Umbilical cord (tissue), 2 donors: ENCODE measurements at places on chromosomes 6 and 20. TPM values are rescaled to one million over a fixed set of nuclear protein-coding genes. Genes with fewer than 3 reads are reported as not detected.

IL20RA gene
- 5.1 TPM for total RNA-seq

TRIM40 gene
- 0.48 TPM for total RNA-seq

RRAGD gene
- 9.6 TPM for total RNA-seq

TNFRSF6B gene
- not detected for total RNA-seq

TRIM10 gene
- total RNA-seq = 4.3 TPM

PHACTR1 gene
- 3.6 TPM for total RNA-seq

IL17A gene
- 2.4 TPM for total RNA-seq

ELOVL4 gene
- 6.7 TPM for total RNA-seq

CBLN4 gene
- total RNA-seq = 9.9 TPM

PLN gene
- 177 TPM for total RNA-seq

GLYATL3 gene
- 0.48 TPM for total RNA-seq

SLX4IP gene
- 7.7 TPM for total RNA-seq

ZC3H12D gene
- 5.5 TPM for total RNA-seq

CAGE1 gene
- 2.6 TPM for total RNA-seq

LY6G5C gene
- total RNA-seq = 0.48 TPM

GRIK2 gene
- 38.5 TPM for total RNA-seq

WFDC12 gene
- not detected for total RNA-seq

STMND1 gene
- 6.3 TPM for total RNA-seq
